ENCODE measurements at places on chromosomes 11 and 22.
A peak's percentile ranks its signal among the peaks of the same experiment; 100 is the strongest.

DNA sequence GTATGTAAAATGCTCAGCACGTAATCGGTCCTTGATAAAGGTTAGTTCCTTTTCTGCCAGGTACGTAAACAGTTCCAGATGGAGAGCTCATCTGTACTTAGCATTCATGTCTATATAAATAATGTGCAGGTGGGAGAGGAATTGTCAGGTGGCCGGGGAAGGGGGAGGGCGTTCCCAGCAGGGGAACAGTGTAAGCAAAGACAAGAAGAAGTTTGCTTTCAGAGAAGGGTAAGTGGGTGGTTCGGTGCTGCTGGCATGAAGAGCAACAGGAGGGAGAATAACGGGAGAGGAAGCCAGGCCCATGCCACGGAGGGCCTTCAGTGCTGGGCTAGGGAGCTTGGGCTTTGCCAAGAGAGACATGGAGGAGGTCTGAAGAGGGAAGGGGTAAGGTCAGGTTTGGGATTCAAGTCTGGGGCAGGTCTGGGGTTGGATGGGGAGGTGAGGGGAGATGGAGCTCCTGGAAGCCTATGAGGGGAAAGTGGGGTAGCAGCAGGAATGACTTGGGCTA lies 11.4 kb upstream of the WNT11 start:
- DNase-seq: peak; percentile 46

DNA sequence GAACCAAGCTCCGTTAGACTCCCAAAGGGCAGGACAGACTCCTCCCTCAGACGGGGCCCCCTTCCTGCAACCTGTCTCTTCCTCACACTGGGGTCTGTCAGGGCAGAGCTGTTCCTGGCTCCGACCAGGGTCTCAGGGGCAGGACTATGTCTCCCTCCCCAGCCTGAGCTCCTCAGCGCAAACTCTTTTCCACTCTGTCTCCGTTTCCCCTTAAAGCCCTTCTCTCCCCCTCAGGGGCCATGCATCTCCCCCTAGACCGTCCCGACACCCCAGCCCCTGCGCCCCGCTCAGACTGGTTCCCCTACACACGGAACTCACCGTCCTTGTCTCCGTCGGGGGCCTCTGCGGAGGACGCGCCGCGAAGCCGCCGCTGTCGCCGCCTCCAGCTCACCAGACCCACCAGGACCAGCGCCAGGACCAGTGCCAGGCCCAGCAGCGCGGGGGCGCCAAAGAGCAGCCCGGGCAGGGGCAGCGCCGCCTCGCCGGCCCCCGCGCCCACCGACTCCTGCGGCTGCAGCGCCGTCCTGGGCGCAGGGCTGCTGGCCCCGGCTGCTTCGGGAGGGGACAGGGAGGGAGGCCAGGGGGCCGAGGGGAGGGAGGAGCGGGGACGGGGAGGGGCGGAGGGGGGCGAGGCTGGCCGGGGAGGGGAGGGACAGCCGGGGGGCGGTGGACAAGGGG lies 684 bp downstream of the TNFRSF13C start:
- peak; percentile 26 for DNase-seq

DNA sequence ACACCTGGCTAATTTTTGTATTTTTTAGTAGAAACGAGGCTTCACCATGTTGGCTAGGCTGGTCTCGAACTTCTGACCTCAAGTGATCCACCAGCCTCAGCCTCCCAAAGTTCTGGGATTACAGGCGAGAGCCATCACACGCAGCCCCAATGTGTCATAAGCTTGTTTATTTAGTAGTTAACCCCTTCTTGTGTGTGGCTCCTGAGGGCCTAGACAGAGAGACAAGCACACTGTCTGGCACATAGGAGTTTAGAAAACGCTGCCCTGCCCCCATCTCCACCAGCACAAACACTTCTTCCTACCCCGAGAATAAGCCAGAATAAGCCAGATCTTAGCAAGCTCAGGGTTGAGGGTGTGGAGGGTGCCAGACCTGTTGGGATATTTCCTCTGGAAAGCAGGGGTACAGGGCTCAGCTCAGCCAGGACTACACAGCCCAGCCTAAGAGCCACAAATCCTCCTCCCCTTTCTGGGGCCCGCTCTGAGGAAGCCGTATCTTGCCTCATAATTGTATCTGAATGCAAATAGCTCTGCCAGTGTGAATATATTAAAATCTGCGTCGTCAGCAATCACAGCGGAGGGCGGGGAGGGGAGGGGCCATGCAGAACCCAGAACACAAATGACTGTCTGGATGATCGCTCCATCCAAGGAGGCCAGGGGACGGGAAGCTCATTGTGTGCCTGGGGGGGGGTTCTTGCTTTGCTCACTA lies 247.3 kb downstream of the MN1 start:
- DNase-seq: no peak

DNA sequence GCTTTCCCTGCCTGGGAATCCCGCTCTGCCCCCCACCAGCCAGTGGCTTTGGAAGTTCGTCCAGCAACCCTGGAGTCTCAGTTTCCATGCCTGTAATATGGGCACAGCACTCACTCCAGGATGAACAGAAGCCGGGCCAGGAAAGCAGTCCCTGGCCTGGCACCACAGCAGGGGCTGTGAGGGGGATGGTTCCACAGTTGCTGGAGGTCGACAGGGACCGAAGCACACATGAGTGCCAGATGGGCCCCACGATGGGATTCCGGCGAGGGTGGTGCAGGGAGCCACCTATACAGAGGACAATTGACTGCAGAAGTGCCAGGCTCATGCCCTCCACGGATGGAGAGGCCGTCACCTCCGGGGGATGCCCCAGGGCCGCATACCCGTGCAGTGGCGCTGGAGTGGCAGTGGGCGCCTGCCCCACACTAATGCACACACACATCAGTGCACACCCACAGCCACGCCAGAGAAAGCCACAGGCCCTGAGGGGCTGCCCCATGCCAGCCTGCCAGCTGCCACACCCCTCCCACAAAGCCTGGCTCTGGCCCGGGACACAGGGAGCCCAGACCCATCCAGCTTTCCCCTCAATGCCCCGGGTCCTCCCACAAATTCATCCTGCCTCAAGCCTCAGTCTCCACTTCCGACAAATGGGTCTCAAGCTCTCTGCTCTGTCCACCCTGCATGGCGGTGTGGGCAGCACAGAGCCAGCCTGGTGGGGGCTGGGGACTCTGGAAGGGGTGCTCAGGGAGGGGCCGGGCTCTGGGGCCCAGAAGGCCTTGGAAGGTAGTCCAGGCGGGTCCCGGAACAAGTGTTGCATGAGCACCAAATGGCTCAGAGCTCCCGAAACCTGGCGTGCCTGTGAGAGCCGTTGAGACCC lies 9.7 kb downstream of the ASCL2 start:
- no peak for DNase-seq

DNA sequence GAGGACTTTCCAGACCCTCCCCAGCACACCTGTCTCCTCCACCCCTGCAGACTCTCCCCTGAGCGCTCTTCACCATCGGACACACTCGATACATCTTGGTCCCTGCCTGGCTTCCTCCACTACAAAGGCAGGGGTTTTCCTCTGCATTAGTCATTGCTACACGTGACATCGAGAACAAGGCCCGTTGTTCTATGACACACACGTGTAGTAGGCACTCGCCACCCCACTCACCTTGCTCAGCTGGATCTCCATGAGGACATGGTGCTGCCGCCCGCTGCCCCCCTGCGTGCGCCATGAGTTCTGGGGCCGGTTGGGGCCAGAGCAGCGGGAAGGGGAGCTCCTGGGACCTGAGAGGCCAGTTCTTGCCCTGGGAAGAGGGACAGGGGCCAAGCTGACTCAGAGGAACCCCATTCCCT lies 16.7 kb downstream of the ATG2A start:
- DNase-seq: no peak

DNA sequence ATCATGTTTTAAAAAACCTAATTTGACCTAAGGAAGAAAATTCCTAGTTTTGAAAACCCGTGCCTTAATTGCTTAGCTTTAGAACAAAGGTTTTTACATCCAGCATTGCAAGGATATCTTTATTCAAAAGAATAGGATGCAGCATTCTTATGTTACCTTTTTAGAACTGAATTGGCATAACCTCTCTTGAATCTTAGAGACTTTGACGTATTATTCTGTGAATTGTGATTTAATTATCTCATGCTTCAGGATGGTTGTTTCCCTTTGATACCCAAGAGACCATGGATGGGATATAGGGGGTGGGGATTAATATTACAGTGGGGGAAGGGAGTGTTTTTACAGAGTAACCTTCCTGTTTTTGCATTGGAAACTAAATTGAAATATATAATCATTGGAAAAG lies 49.4 kb downstream of the ARHGEF12 start:
- no peak for DNase-seq

GRCh38 chr11:15875943-15876342 lies 480.4 kb downstream of the SOX6 start:
- no peak for DNase-seq

DNA sequence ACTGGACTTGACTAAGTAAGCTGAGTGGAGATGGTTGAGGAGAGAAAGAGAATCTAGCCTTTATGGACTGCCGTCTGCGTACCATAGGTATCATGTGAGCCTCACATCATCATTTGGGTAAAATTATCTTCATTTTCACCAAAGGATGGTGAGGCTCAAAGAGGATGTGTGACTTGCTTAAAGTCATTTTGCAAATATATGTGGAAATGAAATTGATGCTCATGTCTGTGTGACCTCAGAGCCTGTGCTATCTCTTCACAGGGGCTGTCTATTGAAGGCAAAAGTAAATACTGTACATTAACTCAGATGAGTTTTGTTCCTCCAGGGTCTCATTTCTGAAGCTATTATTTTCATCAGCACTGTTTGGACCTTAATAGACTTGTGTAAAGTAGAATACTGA lies 83.3 kb upstream of the ALKBH3 start:
- DNase-seq: no peak

DNA sequence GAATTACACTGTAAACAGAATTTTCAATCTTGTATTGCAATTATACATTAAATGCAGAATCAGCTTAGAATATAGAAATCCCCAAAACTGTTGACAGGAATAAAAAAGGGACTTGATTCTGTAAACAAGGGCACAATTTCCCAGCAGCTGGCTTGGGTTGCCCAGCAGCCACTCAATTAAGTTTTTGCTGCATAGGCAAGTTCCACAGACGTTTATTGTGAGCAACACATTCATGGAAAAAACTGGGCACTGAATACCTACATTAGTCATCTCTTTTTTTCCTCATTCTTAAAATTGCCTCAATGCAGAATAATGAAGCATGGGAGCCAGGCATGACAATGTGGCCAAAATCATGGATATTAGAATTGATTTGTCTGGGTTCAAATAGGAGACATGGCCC lies 421.8 kb upstream of the ANO5 start:
- peak; percentile 34 for DNase-seq

GRCh38 chr22:37659897-37660708 lies 1.6 kb downstream of the PDXP start:
- no peak for DNase-seq

DNA sequence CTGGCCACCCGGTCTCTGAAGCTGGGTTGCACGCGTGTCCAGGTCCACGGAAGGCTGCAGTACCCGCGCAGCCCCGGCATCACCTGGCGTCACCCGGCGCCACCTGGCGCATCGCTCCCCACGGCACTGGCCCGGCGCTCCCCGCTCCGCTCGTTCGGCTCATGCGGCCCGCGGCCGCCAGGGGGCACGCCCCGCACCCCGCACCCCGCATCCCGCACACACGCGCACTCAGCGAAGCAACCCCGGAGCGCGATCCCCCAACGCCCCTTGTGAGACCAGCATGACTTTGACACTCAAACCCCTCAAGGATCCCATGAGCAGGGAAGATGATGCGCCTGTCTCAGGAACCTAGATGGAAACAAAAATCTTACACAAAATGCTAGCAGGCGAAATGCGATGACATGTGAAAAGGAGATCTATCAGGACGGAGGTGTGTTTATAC lies 11.9 kb downstream of the B3GNT6 start:
- no peak for DNase-seq

- peak; percentile 73 for DNase-seq
These were observed at the start of gene SLC5A1 for GRCh38 chr22:32042924-32043323. TSS of gene SLC5A1 (plus strand) at chr22:32043261. CDS start at chr22:32043282, 21 bp downstream.

DNA sequence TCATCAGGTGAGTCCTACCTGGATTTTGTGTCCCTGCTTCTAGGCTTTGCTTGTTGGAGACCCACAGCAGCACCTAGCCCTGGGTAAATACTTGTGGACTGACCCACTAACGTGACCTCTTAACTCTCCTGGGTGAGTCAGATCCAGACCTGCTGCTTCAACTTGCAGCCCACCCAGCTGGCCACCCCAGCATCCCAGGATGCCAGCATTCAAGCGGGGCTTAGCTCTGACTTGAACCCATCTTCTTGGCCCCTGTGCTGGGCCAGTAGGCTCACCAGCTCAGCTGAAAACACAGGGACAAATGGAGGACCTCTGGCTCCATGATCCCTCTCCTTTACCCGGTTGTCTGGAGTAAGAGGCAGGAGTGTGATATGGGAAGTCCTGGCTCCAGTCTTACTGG lies 33.5 kb downstream of the PARVG start:
- no peak for DNase-seq

- DNase-seq: peak; percentile 14
These were observed 192.1 kb upstream of the NCAM1 start for GRCh38 chr11:112769170-112769569.

DNA sequence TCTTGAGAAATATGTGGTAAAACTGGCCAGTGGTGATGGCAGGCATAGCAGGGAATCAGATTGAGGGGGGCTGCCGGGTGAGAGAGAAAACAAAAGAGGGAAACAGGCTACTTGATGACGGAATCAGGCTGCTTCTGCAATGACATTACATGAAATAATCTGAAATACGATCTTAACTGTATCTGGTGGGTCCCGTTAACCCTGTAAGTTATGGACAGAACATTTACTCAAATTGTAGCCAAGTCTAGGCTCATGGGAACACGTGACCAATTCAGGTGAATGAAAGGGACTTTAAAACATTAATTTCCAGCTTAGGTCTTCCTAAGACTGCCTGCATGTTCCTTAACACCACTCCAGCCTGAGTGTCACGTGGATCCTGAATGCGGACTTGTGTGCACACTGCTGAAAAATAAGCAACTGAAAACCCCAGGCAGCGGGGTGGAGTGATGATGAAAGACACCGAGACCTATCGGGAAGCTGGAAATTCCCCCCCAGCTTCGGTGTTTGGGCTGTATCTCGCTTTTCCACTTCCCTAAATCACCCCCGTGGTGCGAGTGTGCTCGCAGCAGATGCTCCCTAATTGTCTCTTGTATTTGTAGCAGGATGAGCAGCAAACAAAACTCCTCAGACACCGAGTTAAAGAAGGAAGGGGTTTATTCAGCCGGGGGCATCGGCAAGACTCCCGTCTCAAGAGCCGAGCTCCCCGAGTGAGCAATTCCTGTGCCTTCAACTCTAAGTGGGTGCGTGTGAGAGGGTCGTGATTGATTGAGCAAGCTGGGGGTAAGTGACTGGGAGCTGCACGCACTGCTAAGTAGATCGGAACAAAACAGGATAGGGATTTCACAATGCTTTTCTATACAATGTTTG lies 145.0 kb upstream of the GRK3 start:
- no peak for DNase-seq

- no peak for DNase-seq
These were observed 27.4 kb downstream of the SLC43A1 start for GRCh38 chr11:57487920-57488659.

- no peak for DNase-seq
These were observed 45.5 kb downstream of the ENDOD1 start for GRCh38 chr11:95135155-95135554.
